ENCODE measurements at places on chromosomes 12 and 14. TPM values are rescaled to one million over a fixed set of nuclear protein-coding genes. Genes with fewer than 3 reads are reported as not detected.
A peak's percentile ranks its signal among the peaks of the same experiment; 100 is the strongest.

DNA sequence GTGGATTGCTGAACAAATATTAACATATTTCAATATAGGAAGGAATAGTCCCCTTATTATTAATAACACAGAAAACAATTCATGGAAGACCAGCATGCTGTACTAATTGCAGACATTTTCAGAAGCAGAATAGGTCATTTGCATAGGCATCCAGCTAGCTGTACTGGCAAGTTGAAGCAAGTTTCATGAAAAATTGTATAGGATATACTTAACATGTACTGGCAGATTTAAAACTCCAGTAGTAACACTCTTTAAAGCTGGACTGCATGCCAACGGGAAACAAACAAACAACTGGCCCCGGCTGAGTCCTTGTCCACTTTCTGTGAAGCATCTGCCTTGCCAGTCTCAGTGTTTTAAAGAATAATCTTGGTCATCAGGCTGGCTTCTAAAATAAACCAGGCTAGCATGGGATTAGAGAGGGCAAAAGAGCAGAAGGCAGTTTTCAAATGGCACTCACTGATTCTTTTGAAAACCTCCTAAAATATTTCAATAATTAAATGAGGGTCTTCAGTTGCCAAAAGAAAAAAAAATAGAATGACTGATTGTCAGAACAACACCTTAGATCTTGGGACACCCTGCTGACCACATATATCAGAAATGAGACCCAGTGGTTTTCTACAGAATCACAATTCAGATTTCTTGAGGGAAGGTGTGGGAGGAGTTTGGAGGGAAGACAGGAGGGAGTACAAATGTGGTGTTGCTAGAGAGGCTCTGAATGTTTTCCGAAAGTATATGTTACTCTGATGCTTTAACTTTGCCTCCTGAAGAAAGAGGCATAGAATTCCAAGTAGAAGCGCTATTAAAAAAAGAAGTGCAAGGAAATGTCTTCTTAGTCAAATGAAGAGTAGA is 122.5 kb upstream of the KRAS start:
- DNase-seq = no peak

DNA sequence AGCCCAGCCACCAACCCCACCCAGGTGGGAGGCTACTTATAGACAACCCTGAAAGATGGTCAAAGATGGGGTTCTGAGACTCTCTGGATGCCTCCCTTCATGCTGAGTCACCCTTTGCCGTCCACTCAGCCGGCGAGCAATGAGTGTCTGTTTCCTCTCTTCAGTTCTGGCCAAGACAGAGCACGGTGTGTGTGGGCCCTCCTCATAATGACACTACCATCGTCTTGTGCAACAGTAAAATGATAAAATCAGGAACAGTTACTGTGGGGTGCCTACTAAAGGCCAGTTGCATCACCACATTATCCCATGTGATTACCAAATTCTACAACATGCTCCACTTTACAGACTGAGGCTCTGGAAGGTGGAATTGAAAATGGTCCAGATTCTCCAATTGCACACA is 7.0 kb upstream of the BDKRB1 start:
- DNase-seq = no peak

DNA sequence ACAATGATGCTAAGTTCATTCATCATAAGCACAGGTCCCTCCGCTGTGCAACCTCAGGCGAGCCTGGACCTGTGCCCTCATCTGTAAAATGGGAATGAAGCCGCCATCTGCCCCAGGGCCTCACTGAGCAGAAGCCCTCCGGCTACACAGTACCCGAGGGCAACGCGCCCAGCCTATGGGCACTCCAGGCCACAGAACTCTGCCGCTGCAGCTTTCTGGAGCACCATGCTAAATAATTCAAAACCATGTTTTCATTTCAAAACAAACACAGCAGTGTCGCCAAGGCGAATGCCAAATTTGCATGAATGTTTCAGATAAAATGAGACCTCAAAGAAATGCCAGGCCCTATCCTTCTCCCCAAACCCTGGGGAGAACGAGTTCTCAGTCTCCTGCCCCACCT is 4.0 kb downstream of the NCOR2 start:
- no peak for DNase-seq

DNA sequence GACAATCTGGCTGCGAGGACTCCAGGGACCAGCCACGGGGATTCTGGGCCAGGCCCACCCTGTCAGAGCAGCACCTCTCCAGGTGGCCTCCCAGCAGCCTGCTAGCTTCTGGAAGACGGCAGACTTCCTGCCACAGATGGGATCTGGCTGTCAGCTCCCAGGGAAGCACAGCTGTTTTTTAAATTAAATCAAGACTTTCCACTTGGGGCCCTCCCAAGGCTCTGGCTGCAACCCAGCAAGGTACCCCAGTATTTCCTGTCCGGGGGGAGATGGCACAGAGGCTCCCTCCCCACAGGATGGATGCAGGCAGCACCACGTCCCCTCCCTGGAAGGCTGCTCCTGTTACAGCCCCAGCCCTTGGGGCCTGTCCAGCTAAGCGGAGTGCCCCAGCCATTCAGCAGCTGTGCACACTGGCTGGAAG is 56.9 kb downstream of the ACTN1 start:
- DNase-seq = no peak

GRCh38 chr12:110253176-110253575 is 27.9 kb upstream of the ATP2A2 start:
- no peak for DNase-seq

GRCh38 chr12:69657376-69658137 is 41.5 kb downstream of the BEST3 start:
- no peak for DNase-seq

GRCh38 chr12:53172352-53172751 is 8.2 kb upstream of the ZNF740 start:
- DNase-seq = no peak

GRCh38 chr12:6830286-6830890 is 2.2 kb downstream of the P3H3 start:
- no peak for DNase-seq

GRCh38 chr14:98234208-98234607 is 1037.8 kb downstream of the BCL11B start:
- peak; percentile 67 for DNase-seq

- peak; percentile 71 for DNase-seq
Observed at GRCh38 chr12:128644664-128645296, 179.0 kb downstream of the SLC15A4 start.

DNA sequence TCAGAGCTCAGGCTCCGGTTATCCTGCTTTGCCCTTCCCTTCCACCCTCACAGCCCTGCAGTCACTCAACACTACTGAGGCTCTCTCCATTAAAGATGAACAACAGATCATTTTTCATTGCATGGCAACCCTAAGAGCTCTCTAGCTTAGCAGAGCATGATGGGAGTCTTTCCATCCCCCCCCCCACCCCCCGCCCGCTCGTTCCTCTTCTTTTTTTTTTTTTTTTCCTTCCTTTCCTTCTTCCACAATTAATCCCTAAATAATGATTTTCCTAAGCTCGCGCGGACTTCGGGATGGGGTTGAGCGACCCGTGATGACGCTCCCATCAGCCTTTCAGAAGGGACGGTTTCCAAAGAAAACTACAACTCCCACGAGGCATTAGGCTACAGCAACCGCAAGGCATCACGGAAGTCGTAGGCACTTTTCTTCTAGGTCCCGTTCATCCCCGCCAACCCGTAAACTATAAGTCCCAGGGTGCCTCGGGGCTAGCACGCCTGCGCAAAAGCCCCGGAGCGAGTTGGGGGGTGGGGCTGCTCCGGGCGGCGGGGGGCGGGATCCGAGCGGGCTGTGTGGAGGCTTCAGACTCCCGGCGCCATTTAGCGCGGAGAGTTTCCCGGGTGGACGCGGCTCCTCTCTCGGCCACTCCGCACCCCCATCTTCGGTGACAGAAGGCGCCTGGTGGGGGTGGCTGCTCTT is at the start of gene WNK1:
Gene WNK1 (plus strand): TSS at position 581 of the 696 bp plus-strand sequence. CDS start 987 bp downstream, outside the sequence.
- DNase-seq = peak; percentile 99

DNA sequence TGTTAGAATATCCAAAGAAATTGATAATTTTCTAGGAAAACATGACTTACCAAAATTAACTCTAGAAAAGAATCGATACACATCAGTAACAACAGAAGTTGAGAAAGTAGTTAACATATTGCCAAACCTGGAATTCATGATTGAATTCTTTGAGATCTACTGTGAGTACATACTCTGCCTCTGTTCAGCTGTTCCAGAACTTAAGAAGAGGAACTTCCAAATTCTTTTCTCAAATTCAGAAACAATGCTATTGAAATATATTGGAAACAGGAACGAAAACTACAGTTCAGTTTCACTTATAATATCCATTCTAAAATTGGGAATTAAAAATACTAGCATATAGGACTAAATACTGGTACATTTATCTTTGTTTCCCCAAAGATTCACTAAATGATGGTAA is 57.9 kb downstream of the MARK3 start:
- no peak for DNase-seq

- no peak for DNase-seq
Observed at GRCh38 chr12:98999559-98999958, 354.5 kb downstream of the APAF1 start.

GRCh38 chr12:11876307-11876706 is 194.4 kb upstream of the BCL2L14 start:
- no peak for DNase-seq

- DNase-seq = no peak
Observed at GRCh38 chr12:10354071-10354470, 35.8 kb downstream of the KLRK1 start.

GRCh38 chr12:109858764-109859163 is 21.6 kb downstream of the GLTP start:
- DNase-seq = no peak

- no peak for DNase-seq
Observed at GRCh38 chr12:89827592-89827991, 119.0 kb upstream of the ATP2B1 start.

- DNase-seq = no peak
Observed at GRCh38 chr12:124621296-124621660, 53.9 kb upstream of the NCOR2 start.

- no peak for DNase-seq
Observed at GRCh38 chr14:99158150-99158549, 113.8 kb downstream of the BCL11B start.

- DNase-seq = peak; percentile 50
Observed at GRCh38 chr14:65070471-65070976, 31.8 kb downstream of the MAX start.

Gene SLC16A7
- total RNA-seq = 43.7 TPM

Gene FBXO34
- total RNA-seq = 25.3 TPM

Gene ATN1
- total RNA-seq = 66.8 TPM

Gene KRT5
- total RNA-seq = not detected

Gene OVCH1
- total RNA-seq = not detected

Gene VRTN
- total RNA-seq = not detected

Gene AMHR2
- total RNA-seq = 0.09 TPM
